ENCODE measurements at places on chromosomes 7 and 10.
A peak's percentile ranks its signal among the peaks of the same experiment; 100 is the strongest.

- no peak for DNase-seq
Measured at GRCh38 chr10:18759575-18759974, 100.3 kb downstream of the ARL5B start.

- no peak for DNase-seq
Measured at GRCh38 chr7:47456210-47456955, 125.5 kb downstream of the TNS3 start.

DNA sequence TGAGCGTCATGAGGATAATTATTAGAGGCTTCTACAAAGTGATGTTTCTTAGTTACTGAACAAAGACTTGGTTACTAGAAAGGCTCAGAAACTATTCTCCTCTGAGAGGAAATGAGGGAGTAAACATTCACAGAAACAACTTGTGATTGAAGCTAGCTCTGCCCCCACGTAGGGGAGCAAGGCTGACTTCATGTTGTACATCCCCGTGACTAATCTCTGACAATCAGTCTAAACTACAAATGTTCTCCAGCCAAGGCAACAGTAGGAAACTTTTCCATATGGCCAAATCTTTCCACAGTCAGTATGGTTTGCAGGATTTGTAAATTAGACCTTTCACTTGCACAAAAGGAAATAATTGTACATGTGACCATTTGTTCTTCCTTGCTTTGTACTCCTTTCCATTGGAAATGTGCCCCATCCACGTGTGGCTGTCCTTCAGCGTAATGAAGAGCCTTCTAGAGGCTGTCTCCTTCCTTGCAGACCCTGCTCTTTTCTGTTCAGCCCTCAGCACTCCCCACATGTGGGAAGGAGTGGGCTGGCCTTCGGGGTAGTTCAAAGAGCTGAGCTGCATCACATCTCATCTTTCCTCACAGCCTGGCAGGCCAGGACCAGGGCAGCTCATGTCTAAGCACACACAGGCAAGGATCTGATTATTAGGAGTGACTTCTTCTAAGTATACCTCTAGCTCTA lies 93.5 kb downstream of the PCGF5 start:
- DNase-seq = no peak

- no peak for DNase-seq
Measured at GRCh38 chr10:80075781-80076180, 2.7 kb upstream of the TMEM254 start.

DNA sequence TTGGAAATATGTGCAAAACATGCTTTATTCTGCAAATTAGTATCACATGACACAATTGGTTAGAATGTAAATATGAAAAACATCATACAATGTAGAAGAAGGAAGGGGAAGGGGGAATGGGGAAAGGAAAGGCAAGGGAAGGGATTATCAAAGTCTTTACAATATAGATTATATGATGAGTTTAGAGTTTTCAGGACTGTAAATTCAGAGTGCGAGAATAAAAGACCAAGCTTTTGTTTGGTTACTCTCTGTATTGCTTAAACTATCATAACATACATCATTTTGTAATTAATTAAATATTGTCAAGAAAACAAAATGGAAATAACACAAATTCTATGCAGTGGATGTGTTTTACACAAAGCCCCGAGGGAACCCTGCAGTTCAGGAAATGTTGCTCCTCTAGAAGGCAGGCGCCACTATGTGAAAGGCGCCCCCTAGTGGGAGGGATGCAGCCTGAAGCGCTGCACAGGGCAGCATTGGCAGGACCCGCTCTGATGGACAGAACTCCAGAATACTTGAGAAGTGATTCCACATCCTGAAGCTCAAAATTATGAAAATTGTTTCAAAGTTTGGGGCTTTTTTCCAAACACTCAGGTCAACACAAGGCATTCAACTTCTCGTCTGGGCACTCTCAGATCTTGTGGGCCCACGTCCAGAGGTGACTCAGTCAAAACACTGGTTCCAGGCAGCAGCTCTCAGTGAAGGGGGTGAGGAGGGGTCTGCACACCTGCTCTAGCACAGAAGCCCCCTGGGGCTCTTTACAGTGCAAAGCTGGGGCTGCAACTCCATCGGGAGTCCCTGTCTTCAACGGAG lies 31.6 kb upstream of the TMEM254 start:
- no peak for DNase-seq

GRCh38 chr7:142796001-142796500 lies 25.3 kb downstream of the PRSS2 start:
- DNase-seq = peak; percentile 31

DNA sequence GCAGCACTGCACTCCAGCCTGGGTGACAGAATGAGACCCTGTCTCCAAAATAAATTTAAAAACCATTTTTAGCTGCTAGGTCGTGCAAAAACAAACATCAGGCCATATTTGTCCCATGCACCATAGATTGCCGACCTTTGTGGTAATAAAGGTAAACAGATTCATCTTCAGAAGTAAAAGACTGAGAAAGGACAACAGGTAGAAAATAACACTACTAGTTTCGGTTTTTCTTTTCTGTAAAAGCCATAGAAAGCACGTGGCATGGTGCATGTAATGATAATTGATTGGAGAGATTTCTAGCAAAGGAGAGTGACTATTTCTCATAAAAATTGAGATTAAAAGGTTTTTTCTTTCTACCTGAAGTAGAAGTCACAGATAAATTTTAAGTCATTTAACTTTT lies 93.9 kb downstream of the DNAH11 start:
- no peak for DNase-seq

DNA sequence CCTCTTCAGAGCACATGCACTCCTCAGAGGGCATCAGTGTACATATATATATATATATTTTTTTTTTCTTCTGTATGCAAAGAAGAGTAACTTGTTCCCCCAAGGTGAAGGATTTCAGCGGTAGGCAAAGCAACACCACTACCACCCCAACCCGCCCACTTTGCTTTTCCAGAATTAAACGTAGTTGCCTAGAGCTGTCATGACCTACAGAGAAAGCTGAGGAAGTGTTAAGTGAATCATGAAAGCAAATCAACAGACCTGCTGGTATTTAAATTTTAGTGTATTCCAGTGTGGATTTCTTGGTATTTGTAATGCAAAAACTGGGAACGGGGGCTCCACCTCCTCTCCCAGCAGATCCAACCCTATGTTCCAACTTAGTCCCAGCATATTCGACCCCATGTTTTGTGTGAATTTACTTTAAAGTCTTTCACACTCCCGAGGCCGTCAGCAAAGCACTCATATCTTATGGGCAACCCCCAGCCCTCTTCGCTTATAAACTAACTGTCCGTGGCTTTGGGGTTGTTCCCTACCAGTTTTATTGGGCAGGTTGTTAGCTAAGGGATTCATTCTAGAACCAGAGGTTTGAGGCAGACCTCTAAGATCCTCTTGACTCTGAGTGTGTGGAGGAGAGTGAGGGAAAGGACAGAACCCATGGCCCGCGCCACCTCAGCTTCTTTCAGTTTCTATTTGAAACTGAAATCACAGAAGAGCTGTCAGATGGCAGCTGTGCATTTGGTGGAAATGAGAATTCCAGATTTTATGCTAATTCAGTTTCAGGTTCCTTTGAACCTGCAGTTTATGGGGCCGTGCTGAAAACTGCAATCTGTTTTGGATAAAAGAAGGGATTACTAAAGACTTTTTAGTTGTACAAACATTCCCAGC lies 450.2 kb upstream of the GALNT17 start:
- DNase-seq = no peak

- peak; percentile 64 for DNase-seq
Measured at GRCh38 chr10:79442171-79443040, 3.0 kb downstream of the ZCCHC24 start.

GRCh38 chr10:75955973-75956502 lies 524.6 kb downstream of the LRMDA start:
- DNase-seq = no peak

DNA sequence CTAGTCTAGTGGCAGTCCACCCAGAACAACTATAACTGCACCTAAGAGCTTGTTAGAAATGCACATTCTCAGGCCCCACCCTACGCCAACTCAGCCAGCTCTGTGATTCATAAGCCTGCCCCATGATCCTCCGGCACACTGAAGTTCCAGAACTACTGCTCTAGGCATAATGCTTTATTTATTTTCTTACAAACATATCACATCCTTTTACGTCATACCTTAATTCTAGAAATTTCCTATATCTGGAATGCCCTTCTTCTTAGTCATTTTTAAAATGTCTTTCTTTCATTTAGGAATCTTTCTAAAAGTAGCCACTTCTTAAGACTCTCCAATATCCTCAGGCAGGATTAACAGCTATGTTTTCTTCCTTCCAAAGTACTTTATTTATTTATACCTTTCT lies 480.1 kb downstream of the INHBA start:
- no peak for DNase-seq

GRCh38 chr10:80158598-80159127 lies 26.1 kb downstream of the PLAC9 start:
- peak; percentile 96 for DNase-seq

DNA sequence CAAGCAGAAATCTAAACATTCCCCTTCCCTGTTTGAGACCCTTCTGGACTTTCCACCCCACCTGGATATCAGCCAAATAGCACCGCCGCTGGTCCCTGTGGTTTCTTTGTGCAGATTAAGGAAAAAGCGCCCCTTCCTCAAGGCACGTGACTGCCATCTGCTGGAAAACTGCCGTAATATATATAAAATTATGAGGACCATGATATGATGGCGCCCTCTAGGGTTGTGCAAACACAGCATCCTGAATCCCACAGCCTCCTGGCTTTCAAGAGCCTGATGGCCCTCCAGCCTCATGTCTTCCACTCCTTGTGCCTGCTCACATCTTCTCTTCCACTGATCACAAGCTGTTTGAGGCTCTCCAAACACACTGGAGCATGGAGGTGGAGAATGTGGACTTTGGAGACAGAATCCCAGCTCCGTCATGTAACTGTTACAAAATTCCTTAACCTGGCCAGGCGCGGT lies 121.3 kb downstream of the MYL10 start:
- DNase-seq = no peak

Measured in coronary artery (tissue), 2 donors.